ENCODE measurements at places on chromosomes 2 and 18.

GRCh38 chr2:68689553-68690537, 44.8 kb upstream of the ARHGAP25 start:
- peak; percentile 35 for DNase-seq

- DNase-seq = no peak
Observed at GRCh38 chr18:55355223-55355622, 232.8 kb downstream of the TCF4 start.

- DNase-seq = no peak
Observed at GRCh38 chr2:133972786-133973185, 281.1 kb upstream of the MGAT5 start.

DNA sequence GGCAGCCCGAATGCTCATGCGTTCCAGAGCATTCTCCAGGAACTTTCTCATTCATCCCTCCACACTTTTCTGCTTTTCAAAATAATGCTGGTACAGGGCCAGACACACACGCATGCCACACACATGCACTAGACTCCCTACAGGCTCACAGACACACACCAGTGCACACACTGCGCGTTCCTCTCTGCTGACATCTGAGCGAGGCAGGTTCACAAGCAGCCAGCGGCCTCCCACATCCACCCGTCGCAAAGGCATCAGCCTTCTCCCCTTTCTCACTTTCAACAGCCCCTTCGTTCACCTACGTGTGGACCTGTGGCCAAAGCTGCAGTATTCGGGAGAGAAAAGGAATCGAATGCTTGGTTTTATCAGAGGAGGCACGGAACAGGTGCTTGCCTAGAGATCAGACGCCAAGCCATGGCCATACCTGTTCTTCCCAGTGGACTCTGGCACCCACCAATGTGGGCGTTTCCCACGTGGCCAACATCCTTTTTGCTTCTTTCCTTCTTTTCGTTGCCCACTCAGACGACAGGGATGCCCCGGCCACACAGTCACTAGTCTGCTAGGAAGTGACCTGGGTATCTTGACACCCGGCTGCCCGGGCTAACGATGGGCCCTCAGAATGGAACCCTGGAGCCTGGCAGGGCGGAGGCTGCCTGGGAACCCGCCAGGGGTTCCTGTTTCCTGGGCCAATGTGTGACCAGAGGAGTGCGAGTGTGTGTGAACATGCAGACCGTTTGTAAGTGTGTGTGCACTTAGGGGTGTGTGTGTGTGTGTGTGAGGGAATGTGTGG, 85.8 kb upstream of the ID2 start:
- no peak for DNase-seq

Data from activated CD4-positive, alpha-beta T cell treated with anti-CD3 and anti-CD28 coated beads for 48 hours (primary cell).